G401 (cell line): ENCODE measurements at places on chromosomes 7 and 10. TPM values are rescaled to one million over a fixed set of nuclear protein-coding genes. Genes with fewer than 3 reads are reported as not detected.
A peak's percentile ranks its signal among the peaks of the same experiment; 100 is the strongest.

- no peak for DNase-seq
Observed at GRCh38 chr7:155832581-155832981, 20.3 kb upstream of the SHH start.

- no peak for DNase-seq
Observed at GRCh38 chr10:69387500-69387899, 29.2 kb downstream of the TACR2 start.

- DNase-seq, result no peak
Observed at GRCh38 chr7:17523813-17524739, 225.6 kb downstream of the AHR start.

GRCh38 chr10:308572-309085 lies 173.4 kb downstream of the ZMYND11 start:
- DNase-seq, result no peak

- no peak for DNase-seq
Observed at GRCh38 chr7:1108264-1108920, 20.5 kb downstream of the GPER1 start.

GRCh38 chr10:5291501-5292195 lies 73.1 kb upstream of the UCN3 start:
- no peak for DNase-seq

GRCh38 chr7:39130274-39130673 lies 152.6 kb downstream of the POU6F2 start:
- no peak for DNase-seq

DNA sequence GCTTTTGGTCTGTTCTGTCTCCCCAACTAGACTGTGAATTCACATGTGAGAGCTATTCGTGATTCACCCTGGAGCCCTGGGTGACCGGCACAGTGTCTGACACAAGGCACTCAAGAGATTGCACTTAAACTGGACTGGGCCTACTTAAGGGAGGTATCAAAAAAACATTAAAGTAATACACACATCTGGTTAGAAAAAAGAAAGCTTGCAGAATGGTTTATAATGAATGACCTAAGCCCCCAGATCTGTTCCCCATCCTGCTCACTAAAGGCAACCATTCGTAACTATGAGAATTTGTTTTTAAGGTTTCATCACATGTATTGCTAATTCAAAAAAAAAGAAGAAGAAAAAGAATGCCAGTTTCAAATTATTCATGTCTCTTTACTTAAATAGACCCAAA lies 74.5 kb downstream of the DGKI start:
- no peak for DNase-seq

GRCh38 chr7:521221-522070 lies 1.8 kb upstream of the PDGFA start:
- no peak for DNase-seq

DNA sequence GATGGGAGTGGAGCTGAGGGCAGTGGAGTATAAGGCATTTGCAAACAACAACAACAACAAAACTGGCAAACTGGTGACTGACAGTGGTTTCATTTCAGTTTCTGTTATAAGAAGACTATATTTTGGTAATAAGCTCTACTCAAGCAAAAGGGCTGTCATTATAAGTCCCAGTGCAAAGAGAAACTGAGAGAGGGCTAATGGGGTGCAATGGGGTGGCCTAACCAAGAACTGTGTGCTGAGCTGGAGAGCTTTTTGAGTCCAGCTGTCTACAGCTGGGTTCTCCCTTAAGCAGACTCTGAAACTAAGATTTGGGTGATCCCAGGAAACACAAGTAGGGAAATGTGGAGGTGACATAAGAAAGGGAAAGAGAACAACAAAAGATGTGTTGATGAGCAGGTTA lies 439.3 kb downstream of the ADRA2A start:
- DNase-seq, result no peak

- peak; percentile 70 for DNase-seq
Observed at GRCh38 chr7:112414855-112415490, 35.3 kb upstream of the IFRD1 start.

DNA sequence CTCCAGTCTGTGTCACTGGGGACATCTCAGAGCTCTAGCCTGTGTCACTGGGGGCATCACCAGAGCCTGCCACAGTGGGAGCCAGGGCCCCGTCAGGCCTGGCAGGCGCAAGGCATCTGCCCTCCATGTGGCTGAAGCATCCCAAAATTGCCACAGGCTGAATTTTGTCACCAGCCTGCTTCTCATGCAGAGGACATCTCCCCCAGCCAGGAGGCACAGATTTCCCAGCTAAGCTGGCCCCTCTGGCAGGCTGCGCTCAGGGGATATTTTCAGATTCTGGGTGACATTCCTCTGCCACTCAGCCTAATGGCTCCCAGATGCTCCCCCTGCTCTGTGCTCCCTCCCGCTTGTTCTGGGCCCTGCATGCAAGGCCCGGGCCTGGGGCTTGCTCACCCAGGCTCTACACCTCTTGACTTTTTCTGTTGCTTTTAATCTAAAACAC lies 64.6 kb downstream of the COL13A1 start:
- peak; percentile 81 for DNase-seq

GRCh38 chr7:11623093-11623678 lies 208.8 kb downstream of the THSD7A start:
- DNase-seq, result no peak

DNA sequence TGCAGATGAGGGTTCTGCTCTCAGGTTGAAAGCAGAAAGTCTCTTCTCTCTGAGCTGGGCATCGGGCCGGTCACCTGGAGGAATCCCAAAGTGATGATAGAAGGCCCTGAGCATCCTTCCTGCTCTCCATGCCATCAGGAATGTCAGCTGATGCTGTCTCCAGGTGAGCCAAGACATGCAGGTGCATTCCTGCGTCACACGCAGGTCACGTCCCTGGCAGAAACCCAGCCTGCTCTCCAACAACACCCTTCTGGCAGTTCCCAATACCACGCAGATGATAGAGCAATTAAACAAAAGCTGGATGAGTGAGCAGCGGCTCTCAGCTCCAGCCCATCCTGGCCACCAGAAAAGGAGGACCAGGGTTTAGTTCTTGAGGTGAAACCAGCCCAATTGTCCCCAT lies 6.9 kb upstream of the WIPI2 start:
- no peak for DNase-seq

DNA sequence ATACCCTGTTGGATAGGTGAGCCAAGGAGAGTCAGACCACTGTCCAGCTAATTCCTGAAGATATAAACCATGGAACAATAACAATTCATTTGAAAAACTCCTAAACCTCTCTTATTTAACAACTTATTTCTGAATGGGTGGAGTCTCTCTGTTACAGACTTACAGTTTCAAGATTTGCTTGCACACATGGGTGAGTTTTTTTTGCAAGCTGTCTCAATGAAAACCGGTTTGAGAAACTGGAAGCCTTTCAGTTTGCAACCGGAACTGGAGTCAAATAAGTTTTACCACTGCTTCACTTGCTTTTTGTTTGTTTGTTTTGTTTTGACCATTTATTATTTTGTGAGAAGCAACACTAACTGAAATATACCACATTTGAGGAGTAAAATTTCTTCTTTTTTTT lies 243.8 kb downstream of the MTERF1 start:
- DNase-seq, result no peak

DNA sequence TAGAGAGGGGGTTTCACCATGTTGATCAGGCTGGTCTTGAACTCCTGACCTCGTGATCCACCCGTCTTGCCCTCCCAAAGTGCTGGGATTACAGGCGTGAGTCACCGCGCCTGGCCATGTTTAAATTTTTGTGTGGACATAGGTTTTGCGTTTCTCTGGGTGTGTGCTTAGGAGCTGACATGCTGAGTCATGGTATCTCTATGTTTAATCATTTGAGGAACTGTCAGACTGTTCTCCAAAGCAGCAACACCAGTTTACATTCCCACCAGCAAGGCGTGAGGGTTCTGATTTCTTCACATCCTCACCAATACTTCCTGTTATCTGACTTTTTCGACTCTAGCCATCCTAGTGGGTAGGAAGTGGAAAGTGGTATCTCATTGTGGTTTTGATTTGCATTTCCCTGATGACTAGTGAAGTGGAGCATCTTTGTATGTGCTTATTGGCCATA lies 153.7 kb downstream of the DNAJB6 start:
- DNase-seq, result no peak

GRCh38 chr10:133141144-133141957 lies 18.7 kb upstream of the KNDC1 start:
- no peak for DNase-seq

GRCh38 chr10:58712982-58713381 lies 200.3 kb downstream of the BICC1 start:
- no peak for DNase-seq

DNA sequence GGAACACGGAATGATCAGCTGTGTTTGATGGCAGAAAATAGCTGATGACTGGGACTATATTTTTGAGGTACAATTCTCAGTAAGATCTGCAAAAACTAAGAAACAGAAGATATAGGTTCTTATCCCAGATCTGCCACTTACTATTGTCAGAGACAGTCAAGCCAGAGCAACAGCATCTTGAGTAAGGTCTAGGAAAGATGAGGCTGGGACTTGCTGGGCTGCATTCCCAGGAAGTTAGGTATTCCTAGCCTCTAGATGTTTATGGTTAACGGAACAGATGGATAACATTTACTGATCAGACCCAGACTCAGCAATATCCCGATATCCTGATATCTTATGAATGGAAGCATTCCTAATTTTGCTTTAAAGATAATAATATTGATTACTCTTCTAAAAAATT lies 68.7 kb upstream of the DNAJB12 start:
- no peak for DNase-seq

DNA sequence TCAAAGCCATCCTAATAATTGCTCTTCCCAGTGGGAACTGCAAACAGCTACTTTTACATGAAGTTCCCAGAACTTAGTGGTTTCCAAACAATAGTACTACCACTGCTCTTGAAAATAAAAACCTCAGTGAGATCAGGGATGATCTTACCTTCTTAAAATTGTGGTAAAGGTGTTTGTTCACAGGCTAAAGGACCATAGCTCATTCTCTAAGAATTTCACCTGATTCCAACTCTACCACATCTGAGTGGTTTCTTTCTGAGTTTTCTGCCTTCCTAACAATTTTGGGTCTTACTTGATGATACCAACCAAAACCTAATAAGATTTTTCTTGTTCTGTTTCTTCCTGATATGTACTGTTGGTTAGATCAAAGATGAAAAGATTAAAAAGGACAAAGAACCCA lies 45.6 kb upstream of the AGBL3 start:
- DNase-seq, result no peak

GRCh38 chr7:2129323-2130095 lies 103.2 kb downstream of the MAD1L1 start:
- DNase-seq, result no peak

GRCh38 chr10:109875151-109875568 lies 48.2 kb downstream of the XPNPEP1 start:
- no peak for DNase-seq

GRCh38 chr10:128570319-128570995 lies 444.2 kb upstream of the MKI67 start:
- DNase-seq, result no peak

- DNase-seq, result no peak
Observed at GRCh38 chr10:43284341-43284910, 17.6 kb upstream of the RASGEF1A start.

DNA sequence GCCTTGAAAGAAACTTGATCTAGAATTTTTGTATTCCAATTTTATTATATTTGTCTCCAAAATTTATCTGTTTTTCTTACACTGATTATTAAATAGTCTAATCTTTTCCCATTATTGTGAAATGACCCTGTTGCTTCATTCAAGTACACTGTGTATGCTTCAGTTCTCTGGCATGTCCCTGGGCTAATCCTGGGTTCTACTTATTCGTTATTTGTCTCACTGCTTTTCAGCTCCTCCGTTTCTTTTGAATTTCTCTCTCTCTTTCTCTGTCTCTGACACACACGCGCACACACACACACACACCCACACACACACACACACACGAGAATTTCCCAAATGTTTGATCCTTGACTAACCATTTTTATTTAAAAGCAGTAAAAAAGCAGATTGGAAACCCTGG lies 768.6 kb downstream of the NRG3 start:
- no peak for DNase-seq

GRCh38 chr10:19077276-19077675 lies 28.7 kb downstream of the MALRD1 start:
- no peak for DNase-seq

DNA sequence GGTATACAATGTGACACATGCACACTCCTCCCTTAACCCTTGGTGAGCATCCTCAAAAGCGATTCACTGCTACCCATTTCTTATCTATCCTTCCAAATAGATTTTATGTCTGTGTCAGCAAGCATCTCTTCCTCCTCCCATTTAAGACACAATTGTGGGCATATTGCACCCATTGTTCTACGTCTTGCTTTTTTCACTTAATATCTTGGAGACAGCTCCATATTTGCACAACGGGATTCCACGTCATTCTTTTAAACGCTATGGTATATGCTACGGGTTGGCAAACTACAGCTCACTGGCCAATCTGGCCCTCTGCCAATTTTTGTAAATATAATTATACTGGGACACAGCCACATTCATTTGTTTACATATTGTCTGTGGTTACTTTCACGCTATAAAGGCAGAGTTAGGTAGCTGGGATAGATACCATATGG lies 88.6 kb downstream of the RNF216 start:
- DNase-seq, result peak; percentile 60

DNA sequence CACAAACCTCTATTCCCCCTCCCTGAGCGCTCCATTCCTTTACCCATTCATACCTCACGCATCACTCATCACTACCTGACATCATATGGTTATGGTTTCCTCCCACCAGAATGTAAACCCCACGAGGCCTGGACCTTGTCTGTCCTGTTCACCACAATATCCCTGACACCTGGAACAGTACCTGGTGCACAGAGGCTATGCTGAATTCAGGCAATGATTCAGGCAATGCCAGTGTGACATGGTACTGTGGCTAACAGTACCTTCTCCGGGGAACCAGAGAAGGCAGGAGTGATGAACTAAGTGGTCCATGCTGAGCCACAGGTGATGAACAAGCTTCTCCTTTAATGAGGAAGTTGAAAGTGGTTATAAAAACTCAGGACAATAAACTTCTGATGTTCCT lies 202.5 kb upstream of the PLXNA4 start:
- DNase-seq, result no peak

DNA sequence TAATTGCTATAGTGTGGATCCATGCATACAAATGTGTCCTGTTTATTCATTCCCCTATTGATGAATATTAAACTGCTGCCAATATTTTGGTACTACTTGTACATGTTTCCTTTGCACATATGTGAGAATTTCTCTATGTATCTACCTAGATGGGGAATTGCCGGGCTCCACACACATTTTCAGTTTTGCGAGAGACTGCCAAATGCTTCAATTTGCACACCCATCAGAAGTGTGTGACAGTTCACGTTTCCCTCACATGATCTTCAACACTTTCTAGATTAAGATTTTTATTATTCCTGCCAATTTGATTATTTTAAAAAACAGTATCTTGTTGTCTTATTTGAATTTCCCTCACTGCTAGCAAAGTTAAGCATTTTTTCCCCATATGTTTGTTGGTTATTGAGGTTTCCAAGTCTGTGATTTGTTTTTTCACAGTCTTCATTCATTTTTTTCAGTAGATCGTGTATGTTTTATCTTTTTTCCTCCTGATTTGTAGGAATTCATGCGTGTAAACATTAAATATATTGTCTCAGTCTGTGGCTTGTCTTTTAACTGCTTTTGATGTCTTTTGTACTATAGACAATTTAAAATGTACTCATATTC lies 2.4 kb upstream of the KLF14 start:
- no peak for DNase-seq

Gene PRR15
- not detected in 2 replicates for total RNA-seq

Gene HBP1
- total RNA-seq, result 31.3 and 47.8 TPM in 2 replicates

Gene ELFN1
- 7.6 and 22.2 TPM in 2 replicates for total RNA-seq

Gene SLC18A3
- not detected in 2 replicates for total RNA-seq

Gene MALSU1
- 62.6 and 73.2 TPM in 2 replicates for total RNA-seq

Gene NHLRC2
- total RNA-seq, result 12.3 and 21.0 TPM in 2 replicates

Gene AVPI1
- 19.1 and 24.4 TPM in 2 replicates for total RNA-seq

Gene EPHB6
- not detected in 2 replicates for total RNA-seq

Gene DNAJC30
- total RNA-seq, result 12.4 and 19.6 TPM in 2 replicates

Gene STX1A
- 2.5 and 6.5 TPM in 2 replicates for total RNA-seq

Gene KIF11
- total RNA-seq, result 18.6 and 39.8 TPM in 2 replicates

Gene GPR85
- total RNA-seq, result not detected in 2 replicates
